ENCODE measurements at places on chromosomes 2 and 18.

- DNase-seq: no peak
These were observed 81.3 kb downstream of the FAM210A start for GRCh38 chr18:13645093-13645492.

DNA sequence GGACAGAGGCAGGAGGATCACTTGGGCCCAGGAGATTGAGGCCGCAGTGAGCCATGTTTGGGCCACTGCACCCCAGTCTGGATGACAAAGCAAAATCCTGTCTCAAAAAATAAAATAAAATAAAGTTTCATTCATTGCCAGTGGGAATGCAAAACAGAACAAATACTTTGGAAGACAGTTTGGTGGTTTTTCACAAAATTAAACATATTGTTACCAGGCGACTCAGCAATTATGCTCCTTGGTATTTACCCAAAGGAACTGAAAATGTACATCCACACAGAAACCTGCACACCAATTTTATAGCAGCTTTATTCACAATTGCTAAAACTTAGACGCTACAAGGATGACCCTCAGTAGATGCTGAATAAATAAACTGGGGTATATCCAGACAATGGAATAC lies 35.8 kb downstream of the FOSL2 start:
- DNase-seq: no peak

DNA sequence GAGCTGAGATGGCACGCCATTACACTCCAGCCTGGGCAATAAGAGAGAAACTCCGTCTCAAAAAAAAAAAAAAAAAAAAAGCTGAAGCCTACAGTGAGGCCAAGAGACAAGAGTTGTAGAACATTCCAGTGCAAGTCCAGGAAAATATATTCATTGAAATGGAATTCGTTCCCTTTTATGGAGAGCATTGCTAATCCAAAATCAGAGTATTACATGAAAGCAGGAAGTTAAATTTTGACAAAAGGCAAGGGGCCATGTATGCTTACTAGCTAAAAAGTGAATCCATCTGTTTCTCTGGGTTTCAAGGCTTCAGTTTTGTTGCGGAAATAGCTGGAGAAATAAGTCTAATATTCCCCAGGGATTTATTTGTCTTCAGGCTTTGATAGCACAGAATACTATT lies 471.7 kb downstream of the THSD7B start:
- no peak for DNase-seq

- no peak for DNase-seq
These were observed 138.2 kb downstream of the HDAC4 start for GRCh38 chr2:239262484-239263230.

Data from activated CD4-positive, alpha-beta T cell treated with anti-CD3 and anti-CD28 coated beads for 1 hour (primary cell).